ENCODE measurements at places on chromosomes 6 and 20.

DNA sequence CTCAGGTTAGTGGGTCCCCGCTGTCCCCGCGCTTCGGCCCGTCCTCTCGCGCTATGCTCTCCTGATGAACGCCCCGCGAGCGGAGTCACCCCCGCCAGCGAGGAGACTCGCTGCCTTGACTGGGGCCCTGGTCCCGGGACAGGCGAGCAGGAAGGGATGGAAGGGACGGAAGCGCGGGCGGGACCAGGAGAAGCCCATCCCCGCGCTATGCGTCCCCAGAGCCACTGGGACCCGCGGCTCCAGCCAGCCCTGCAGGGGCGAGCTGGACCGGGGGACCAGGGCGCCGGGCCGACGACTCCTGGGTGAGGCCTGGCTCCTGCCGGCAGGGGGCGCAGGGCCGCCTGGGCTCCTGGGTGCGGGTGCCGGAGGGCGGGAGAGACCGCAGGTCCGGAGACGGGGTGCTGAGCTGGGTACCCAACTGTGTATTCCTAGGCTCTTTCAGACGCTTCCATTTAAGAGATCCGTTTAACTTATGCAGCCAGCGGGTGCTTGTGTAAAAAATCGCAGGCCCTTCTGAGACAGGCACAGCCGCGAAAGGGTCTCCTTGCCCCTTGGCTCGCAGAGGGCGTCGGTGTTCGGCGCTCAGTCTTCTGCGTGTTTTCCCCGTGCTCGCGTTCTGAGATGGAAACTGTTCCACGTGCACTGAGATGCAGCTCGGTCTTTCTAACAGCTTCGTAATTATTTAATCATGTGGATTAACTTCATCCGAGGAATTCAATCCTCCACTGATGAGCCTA, 580 bp upstream of the SYCP2 start:
- peak; percentile 76 for DNase-seq

DNA sequence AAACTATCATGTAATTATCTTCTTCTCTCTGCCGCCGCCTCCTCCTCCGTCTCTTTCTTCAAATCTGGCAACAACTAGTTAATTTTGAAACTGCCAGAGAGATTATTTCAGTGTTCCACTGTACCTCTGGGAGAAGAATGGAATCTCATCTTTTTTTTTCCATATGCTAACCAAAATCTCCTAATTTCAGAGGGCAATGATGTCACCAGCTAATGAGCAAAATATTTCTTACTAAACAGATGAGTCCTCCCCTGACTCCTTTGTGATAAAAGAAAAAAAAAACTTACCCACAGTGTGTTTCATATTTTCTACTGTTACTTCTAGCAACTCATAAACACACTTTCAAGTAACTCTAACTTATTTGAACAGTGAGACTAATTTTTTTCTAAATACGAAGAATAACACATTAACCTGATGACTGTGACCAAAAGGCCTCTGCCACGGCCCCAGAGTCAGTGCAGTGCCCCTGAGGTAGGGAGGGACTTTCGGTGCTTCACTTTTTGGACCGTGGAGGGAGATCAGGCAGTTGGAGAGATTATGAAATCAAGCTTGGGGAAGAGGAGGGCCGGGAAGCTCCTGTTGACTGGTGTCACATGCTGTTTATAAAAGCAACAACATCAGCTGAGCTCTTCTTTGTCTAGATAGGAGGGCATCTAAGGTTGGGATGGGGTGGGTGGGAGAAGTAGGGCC, 159.6 kb downstream of the SASH1 start:
- DNase-seq, result no peak

- DNase-seq, result no peak
Observed at GRCh38 chr6:65191471-65191870, 515.6 kb downstream of the EYS start.

- DNase-seq, result peak; percentile 2
Observed at GRCh38 chr6:148037496-148037895, 305.1 kb upstream of the SASH1 start.

GRCh38 chr6:108947114-108947854, 99.1 kb downstream of the ARMC2 start:
- DNase-seq, result peak; percentile 38

DNA sequence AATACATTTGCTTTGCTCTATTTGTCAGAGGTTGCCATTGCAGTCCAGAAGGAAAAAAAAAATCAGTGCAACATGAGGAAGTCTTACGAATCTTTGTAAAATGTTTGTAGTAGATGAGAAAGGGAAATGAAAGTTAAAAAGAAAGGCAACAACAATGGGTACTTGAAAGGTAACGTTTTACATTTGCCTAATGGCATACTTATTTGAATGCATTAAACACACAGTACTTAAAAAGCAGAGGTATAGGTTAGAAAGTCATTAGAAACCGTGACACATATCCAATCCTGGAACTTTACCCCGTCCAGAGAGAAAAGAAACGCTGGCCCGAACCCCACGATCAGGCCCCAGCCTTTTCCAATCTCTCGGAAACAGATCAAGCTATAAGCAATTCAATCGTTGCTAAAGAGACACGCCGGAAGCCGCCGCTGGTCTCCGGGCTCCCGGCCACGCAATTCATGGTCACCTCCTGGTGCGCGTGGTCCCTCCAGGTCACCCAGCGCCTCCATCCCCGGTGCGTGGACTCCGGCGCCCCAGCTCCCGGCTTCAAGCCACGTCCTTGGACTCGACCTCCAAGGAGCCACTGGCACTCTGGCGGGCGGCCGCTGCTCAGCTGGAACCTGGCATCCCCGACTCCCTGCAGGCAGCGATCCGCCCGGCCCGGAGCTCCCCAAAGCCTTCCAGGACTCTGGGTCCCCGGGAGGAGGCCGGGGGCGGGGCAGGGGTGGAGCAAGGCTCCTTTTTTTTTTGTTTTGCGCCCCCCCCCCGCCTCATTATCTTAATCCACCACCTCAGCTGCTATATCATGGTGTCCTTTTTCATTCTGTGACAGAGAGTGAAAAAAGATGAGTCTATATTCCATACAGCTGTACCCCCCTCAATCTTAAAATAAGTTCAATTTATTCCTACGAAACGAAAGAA, at the start of gene SLC18B1:
Gene SLC18B1, minus strand, starts transcription at position 687 of the 918 bp plus-strand sequence. Its CDS starts 181 bp downstream, at position 506.
- peak; percentile 41 for DNase-seq

DNA sequence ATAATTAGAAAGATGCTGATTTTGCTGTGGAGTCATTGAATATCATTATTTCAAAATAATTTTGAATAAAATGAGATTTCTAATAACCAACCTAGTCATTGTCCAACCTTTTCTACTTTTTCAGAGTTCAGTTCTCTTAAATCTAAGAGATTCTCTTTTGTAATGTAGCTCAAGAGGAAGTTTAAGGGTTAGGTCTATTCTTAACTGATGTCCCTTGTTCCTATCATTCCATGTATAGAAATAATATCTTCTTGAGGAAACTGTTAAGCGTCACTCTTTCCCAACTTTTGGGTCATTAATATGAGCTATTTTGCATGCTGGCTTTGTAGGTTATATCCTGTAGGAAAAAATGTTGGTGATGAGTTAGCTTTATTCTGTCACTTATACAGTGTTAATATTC, 27.0 kb downstream of the RNF144B start:
- DNase-seq, result no peak

DNA sequence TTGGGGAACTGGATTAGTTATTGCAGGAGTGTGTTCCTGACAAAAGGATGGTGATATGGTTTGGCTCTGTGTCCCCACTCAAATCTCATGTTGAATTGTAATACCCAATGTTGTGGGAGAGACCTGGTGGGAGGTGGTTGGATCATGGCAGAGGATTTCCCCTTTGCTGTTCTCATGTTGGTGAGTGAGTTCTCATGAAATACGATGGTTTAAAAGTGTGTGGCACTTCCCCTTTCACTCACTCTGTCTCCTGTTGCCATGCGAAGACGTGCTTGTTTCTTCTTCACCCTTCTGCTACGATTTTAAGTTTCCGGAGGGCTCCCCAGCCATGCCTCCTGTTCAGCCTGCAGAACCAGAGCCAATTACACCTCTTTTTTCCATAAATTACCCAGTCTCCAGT, 16.2 kb upstream of the TREM1 start:
- no peak for DNase-seq

DNA sequence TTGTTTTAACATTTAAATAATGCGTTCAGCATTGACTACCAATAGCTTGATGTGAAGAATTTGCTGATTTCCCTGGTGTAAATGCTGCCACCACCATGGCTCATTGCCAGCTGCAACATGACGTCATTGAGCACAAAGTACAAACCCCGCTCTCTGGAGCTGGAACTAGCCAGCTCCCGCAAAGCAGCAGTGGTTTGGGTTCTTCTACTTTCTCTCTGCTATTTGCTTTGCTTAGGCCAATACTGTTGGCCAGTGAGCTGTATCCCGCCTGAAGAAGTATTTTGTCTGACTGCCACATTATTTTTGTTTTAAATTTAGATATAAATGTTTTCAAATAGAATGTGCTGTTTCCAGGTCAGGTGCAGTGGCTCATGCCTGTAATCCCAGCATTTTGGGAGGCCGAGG, 47.4 kb upstream of the KIF13A start:
- peak; percentile 28 for DNase-seq

- peak; percentile 90 for DNase-seq
Observed at GRCh38 chr20:48051794-48052474, 266.7 kb upstream of the SULF2 start.

GRCh38 chr6:67689329-67689728, 945.8 kb upstream of the ADGRB3 start:
- no peak for DNase-seq

GRCh38 chr6:95487817-95488216, 89.5 kb upstream of the MANEA start:
- DNase-seq, result no peak

DNA sequence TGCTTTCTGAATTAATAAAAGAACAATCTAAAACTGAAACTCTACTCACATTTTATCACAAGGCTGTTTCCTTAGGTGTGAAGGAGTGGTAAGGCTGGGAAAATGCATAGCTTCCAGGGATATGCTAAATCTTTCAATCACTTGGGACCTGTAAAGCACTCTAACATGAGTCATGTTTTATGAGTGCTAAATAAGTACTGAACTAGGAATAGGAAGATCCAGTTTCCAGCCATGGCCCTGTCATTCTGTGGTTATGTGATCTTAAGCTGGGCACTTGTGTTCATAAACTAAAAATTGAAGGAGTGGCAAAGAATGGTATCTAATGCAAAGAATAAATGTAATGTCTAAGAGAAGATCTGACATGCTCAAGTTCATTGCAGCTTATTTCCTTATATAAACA, 6.1 kb upstream of the TMEM200A start:
- no peak for DNase-seq

- no peak for DNase-seq
Observed at GRCh38 chr20:18666803-18667415, 79.1 kb downstream of the DTD1 start.

GRCh38 chr20:59459586-59459985, 144.8 kb upstream of the PHACTR3 start:
- no peak for DNase-seq

DNA sequence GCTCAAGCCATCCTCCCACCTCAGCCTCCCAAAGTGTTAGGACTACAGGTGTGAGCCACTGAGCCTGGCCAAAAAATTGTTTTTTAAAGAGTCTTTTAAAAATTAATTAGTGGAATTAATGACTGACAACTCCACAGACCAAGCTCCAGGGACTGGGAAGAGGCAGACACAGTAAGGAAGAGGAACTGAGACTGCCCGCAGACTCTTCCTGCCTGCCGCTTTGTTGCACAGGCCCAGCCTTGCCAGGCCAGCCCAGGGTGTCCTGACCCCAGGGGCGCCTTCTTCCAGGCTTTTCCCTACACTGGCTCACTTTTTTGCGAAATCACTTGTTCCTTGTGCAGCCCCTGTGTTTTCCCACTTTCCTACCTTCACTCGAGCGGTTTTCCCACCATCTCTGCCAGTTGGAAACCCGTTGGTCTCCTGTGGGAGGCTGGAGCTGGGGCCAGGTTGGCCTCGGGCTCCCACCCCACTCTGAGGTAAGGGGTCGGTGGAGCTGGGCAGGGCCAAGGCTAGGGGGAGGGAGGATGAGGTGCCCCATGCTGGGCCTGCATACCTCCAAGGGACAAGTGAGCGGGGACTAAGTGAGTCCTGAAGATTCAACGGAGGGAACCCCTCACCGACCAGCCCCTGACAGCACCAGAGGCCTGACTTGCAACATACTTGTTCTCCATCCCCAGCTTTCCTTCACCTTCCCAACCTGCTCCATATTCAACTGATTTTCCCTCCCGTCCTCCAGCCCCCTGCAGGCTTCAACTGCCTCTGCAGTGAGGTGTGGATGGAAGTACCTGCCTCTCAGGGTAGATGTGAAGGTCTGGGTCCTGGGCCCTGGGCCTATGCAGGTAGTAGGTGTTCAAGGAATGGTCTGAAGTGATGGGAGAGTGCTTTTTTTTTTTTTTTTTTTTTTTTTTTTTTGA, 23.5 kb upstream of the SMIM29 start:
- no peak for DNase-seq

- no peak for DNase-seq
Observed at GRCh38 chr6:43621078-43621835, 7.8 kb downstream of the GTPBP2 start.

DNA sequence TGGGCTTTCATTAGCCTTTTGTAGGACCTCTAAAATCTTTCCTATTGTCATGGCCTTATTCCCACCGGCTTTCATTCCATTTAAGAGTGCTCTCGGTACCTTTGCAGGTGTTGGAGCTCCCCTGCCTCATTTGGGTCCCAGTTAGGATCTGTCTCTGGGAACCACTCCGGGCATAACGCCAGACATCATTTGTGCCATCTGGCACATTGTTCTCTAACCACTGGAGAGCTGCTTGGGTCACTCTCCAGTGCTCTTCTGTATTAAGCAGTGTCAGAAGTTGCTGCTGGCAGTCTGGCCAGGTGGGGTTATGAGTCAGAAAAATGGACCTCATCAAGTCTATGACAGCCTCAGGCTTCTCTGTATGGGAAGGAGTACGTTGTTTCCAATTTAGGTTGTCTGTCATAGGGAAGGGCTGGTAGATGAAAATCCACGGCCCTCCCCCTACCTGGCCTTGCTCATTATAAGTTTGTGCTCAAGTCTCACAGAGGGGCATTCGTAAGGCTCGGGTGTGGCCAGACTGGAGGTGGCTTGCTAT, 62.9 kb upstream of the MOCS1 start:
- DNase-seq, result no peak

DNA sequence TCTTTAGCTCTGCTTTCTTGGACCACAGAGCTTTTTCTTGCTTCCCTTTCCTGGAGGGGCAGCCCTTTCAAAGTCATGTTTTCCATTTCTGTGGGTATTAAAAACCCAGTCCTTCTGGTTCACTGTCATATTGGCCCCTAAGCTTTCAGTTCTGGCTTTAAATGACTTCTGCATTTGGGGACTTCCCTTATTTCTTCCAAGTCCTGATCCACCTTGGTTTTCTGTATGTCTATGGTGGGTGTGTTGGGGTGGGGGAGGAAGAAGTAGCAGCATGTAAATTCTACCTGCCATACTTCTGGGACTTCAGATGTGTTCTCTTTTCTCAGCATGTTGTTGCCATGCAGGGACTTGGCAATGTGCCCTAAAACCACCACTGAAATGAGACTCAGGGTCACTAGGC, 77.1 kb upstream of the EMILIN3 start:
- DNase-seq, result no peak

GRCh38 chr20:5234158-5234557, 82.6 kb downstream of the PROKR2 start:
- DNase-seq, result no peak

DNA sequence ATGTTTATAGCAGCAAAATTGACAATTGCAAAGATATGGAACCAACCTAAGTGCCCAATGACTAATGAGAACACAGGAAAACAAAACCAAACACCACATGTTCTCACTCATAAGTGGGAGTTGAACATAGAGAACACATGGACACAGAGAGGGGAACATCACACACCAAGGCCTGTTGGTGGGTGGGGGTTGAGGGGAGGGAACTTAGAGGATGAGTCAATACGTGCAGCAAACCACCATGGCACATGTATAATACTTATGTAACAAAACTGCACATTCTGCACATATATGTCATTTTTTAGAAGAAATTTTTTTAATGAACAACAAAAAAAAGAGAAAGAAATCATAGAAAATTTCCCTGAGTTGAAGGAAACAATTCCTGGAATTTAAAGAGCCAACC, 3.9 kb downstream of the EPM2A start:
- DNase-seq, result no peak

All from dermis blood vessel endothelial cell (primary cell).